ENCODE measurements at places on chromosomes 1 and 21.
A peak's percentile ranks its signal among the peaks of the same experiment; 100 is the strongest.

GRCh38 chr1:112923234-112923958 is 32.6 kb downstream of the SLC16A1 start:
- peak; percentile 38 for DNase-seq

- DNase-seq: no peak
These were observed 52.7 kb downstream of the TEX35 start for GRCh38 chr1:178565586-178565985.

GRCh38 chr1:61450872-61451571 is 273.9 kb downstream of the TM2D1 start:
- no peak for DNase-seq

DNA sequence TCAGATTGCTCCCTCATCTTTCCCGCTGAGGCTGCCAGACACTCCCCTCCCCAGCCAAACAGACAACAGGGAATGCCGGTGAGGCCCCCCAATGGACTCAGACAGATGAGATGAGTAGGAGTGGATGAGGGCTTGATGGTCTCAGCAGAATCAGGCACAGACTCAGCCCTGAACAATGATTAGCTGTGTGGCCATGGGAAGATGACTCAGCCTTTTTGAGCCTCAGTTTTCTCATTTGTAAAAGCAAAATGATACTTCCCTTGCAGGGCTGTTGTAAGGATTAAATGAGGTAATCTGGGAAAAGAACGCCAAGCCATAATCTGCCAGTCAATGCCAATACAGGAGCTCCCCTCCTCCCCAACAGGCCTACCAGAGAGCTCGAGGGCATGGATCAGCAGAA is 12.4 kb downstream of the C1orf198 start:
- DNase-seq: no peak

DNA sequence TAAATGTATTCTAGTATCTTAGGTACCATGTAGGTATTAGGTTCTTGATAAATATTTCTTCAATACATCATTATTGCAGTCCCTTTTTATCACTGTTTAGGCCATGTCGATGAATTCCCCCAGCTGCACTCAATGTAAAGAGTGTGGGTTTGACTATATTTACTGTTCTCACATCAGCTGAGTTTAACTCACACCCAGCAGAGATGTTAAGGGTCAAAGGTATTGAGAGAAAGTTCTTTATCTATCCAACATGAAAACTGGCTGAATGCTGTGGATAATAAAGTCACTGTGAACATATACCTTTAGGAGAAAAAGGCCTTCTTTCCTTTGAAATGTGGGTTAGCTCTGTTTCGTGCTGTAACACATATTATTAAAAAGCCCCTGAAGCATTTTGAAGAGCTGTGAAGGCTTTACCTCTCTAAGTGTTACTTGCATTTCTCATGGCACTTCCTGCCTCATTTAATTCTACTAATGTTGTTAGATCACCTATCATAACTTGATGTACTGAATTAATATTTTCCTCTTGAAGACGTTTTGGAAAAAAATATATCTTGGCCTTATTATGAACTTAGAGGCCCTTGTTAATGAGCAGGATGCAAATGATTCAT is 19.1 kb upstream of the LYST start:
- DNase-seq: no peak

DNA sequence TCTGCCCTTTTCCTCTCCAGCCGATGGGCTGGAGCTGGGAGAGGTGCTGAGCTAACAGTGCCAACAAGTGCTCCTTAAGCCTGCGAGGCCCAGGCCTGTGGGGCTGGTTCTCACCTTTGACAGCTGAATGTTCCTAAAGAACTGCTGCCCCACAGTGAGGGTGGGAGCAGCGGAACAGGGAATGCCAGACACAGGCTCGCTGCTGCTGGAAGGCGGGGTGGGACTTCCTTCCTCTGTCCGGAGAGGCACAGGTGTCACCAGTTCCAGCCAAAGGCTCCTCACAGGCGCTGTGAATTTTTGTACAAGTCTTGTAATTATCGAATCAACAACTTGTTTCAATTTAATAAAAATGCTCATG is 47.1 kb downstream of the COQ8A start:
- no peak for DNase-seq

GRCh38 chr1:19564366-19564765 is 79.0 kb upstream of the CAPZB start:
- no peak for DNase-seq

DNA sequence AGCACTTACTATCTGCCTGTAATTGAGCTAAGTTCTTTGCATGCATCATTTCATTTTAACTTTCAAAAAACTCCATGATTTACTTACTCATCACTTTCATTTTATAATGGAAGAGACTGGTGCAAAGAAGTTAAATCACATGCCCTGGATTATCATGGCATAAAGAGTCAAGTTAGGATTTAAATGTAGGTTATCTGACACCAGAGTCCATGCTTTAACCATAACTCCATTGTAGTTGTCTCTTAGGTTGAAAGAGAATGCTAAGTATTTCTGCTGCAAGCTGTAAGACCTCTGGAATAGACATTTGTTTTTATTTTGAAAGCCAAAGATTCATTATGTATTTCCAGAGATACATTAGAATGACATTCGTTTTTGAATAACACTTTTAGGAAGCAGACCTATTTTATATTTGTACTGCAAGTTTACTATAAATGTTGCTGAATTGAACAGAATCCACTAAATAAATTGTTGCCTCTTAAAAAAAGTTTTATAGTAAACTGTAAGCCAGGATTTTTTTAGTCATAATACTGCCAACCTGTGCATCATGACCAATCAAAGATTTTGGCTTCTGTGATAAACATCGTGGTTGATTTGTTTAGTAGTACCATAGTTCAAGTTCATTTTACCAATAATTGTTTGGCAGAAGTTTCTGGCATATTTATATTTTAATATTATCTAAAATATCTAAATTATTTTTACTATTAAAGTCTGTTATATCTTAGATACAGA is 26.1 kb downstream of the CFH start:
- no peak for DNase-seq

DNA sequence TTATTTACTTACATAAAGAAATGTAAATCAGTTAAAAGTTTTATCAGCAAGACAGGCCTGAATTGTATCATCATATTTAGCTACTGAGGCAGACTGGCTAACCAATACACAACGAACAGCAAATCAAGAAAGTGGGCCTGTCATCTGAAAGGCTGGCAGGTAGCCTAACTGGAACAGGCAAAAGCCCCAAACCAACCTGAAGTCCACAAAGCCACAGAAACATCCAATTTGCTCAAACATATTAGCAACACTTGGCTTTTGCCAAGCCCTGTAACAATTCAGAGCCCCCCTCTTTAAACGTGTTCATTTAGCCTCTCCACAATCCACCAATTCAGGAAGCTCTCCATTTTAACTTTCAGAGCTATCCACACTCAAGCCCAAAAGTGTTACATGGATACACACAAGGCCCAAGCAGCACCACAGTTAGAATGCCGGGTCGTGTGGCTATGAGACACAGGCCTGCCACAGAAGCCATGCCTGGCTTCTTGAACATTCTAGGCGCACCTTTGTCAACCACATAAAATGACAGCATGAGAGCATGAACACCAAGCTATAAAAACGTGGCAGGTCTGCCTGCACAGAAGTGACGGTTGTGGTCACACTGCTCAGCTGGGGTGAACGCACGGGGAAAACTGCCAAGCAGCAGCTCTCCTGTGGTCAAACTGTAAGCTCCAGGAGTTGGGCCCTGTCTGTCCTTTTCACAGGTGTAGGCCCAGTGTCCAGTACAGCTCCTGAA is 49.3 kb downstream of the CD34 start:
- peak; percentile 37 for DNase-seq

DNA sequence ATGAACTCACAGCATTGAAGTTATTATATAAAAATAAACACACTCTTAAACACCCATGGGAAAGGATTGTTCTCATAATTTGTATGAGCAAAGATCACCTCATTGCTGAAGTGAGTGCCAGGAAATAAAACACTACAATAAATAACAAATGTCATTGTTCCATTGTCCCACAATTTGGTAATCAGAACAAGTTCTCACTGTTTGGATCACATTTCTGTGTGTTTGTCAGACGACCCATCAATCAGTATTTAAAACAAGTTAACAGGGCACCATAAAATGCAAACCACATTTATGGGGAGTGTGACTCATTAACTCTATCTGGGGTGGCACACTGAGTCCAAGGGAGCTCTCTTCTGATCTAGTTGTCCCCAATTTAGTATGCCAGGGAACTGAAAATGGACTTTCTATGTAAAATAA is 124.5 kb downstream of the PTPRC start:
- DNase-seq: no peak
